Calu3 (cell line): ENCODE measurements at places on chromosomes 6 and 20. TPM values are rescaled to one million over a fixed set of nuclear protein-coding genes. Genes with fewer than 3 reads are reported as not detected.

GRCh38 chr6:170153436-170154319, 137.2 kb downstream of the DLL1 start:
- no peak for DNase-seq
- H3K27ac ChIP-seq: no peak overlapping the region
- peaks cover 5% of the 10 kb centered on the region for H3K36me3 ChIP-seq
- H3K4me1 ChIP-seq: no peaks in the 10 kb centered on the region
- peak overlapping the region; percentile 50 for H3K4me3 ChIP-seq
- peaks cover 33% of the 10 kb centered on the region for H3K27me3 ChIP-seq

Gene TSHZ2
- not detected in 2 replicates for total RNA-seq

DNA sequence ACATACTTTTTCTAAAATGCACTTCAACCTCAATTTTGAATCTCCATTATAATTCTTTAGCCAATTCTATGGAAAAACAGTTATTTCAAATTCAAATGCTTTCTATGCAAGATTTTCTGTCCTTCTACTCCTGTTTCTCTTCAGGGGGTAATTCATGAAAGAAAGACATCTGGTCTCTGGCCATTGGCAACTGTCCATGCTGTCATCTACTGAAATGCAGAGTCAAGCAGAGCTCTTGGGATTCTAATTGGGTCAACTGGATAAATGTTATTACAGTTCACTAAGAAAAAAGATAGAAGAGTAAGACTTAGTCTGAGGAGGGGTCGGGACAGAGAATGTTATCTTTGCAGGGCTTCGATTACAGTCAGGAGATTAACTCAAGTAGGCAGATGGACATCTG, 22.0 kb upstream of the BMP5 start:
- no peaks in the 10 kb centered on the region for H3K27me3 ChIP-seq
- peak overlapping the region; percentile 18 for H3K27ac ChIP-seq
- peaks cover 30% of the 10 kb centered on the region for H3K4me1 ChIP-seq
- H3K4me3 ChIP-seq: no peak overlapping the region
- no peak for DNase-seq
- H3K36me3 ChIP-seq: no peaks in the 10 kb centered on the region

- H3K4me3 ChIP-seq: no peak overlapping the region
- H3K36me3 ChIP-seq: no peaks in the 10 kb centered on the region
Observed at GRCh38 chr6:5753209-5753608, 253.5 kb downstream of the NRN1 start.

- H3K4me1 ChIP-seq: peaks cover 8% of the 10 kb centered on the region
- H3K27ac ChIP-seq: no peak overlapping the region
- peak overlapping the region; percentile 66 for H3K4me3 ChIP-seq
- H3K36me3 ChIP-seq: peaks cover 9% of the 10 kb centered on the region
Observed at GRCh38 chr6:167420858-167421766, 96.2 kb downstream of the TTLL2 start.

Gene KHDC1L
- not detected in 2 replicates for total RNA-seq

DNA sequence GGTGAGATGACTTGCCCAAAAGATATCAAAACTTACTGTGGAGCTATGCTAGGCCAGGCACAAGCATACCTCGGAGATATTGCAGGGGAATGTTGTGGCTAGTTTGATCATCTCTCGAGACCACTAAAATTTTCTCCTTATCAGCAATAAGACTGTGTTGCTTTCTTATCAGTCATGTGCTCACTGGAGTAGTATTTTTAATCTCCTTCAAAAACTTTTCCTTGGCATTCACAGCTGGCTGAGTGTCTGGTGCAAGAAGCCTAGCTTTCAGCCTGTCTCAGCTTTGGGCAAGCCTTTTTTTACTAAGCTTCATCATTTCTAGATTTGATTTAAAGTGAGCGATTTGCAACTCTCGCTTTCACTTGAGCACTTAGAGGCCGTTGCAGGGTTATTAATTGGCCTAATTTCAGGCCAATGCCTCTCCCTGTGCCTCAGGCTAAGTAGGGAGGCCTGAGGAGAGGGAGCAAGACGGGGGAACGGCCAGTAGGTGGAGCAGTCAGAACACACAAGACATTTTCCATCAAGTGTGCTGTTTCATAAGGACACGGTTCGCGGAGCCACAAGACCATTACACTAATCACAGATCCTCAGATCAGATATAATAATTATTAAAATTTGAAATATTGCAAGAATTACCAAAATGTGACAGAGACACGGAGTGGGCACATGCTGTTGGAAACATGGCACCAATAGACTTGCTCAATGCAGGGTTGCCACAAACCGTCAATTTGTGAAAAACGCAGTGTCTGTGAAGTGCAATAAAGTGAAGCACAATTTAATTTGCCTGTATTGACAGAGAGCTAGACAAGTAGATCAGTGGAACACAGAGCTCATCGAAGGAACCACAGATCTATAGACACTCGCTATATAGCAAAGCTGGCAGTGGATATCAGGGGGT, 106.8 kb upstream of the SIRPG start:
- H3K4me3 ChIP-seq: no peak overlapping the region
- no peaks in the 10 kb centered on the region for H3K36me3 ChIP-seq
- DNase-seq: peak; percentile 72

GRCh38 chr6:166244353-166245045, 63.7 kb downstream of the PRR18 start:
- no peaks in the 10 kb centered on the region for H3K36me3 ChIP-seq
- H3K4me3 ChIP-seq: no peak overlapping the region
- no peaks in the 10 kb centered on the region for H3K4me1 ChIP-seq
- H3K27me3 ChIP-seq: peaks cover 39% of the 10 kb centered on the region
- no peak overlapping the region for H3K27ac ChIP-seq

DNA sequence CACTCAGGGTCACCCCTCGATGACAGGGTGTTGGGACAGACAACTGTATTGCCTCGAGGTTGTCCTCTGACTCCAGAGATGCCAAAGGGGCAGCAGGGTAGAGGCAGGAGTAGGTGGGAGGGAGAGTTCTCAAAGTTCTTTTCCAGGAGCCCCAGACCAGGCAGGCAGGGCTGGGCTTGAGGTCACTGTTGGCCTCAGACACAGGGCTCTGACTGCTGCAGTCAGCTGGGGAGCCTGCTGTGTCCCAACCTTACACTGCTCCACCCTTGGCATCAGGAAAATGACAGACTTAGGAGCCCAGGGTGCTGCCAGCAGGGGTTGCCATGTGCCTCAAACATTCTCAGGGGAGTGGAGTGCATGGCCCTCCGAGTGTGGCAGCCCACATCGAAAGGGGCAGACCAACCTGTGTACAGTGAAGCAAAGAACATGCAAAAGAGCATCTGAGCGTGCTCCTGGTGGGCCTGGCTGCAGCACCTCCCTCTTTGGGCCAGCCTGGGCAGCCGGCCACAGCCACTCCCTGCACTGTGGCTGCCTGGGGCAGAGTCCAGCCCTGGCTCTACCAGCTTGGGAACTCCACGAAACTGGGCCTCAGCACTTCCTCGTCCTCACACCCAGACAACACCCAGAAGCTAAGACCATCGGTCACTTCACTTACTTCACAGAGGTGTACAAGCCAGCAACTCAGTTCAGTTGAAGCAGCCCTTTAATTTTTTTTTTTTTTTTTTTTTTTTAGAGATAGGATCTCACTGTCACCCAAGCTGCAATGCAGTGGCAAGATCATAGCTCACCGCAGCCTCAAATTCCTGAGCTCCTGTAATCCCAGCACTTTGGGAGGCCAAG, 24.0 kb downstream of the C6orf132 start:
- peak overlapping the region; percentile 90 for H3K27ac ChIP-seq
- H3K4me3 ChIP-seq: peak overlapping the region; percentile 11
- H3K36me3 ChIP-seq: peaks cover 77% of the 10 kb centered on the region
- peak; percentile 94 for DNase-seq
- no peaks in the 10 kb centered on the region for H3K27me3 ChIP-seq
- peaks cover 68% of the 10 kb centered on the region for H3K4me1 ChIP-seq

DNA sequence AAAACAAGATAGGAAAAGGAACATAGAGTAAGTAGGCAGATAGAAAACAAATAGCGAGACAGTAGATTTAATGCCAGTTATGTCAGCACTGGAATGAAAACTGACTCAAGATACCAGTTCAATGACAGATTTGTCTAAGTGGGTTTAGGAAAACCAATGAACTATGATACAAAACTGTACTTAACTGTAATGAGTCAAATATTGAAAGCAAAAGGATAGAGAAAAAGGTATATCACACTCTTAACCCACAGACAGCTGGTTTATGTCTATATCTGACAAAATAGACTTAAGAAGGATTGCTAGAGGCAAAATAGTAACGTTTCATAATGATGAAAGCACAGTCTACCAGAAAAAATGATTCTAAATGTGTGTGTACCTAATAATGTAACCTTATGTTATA, 38.2 kb downstream of the ATRN start:
- H3K27me3 ChIP-seq: no peaks in the 10 kb centered on the region
- no peaks in the 10 kb centered on the region for H3K4me1 ChIP-seq
- DNase-seq: no peak
- no peaks in the 10 kb centered on the region for H3K36me3 ChIP-seq
- no peak overlapping the region for H3K27ac ChIP-seq
- H3K4me3 ChIP-seq: no peak overlapping the region

Gene TBX18
- total RNA-seq: 48.5 and 49.2 TPM in 2 replicates

GRCh38 chr20:14727485-14728150, 390.2 kb upstream of the FLRT3 start:
- no peaks in the 10 kb centered on the region for H3K27me3 ChIP-seq
- no peak overlapping the region for H3K27ac ChIP-seq
- H3K4me3 ChIP-seq: no peak overlapping the region
- no peak for DNase-seq
- H3K4me1 ChIP-seq: no peaks in the 10 kb centered on the region

GRCh38 chr20:38129893-38130609, 35.0 kb downstream of the TGM2 start:
- peaks cover 58% of the 10 kb centered on the region for H3K4me1 ChIP-seq
- DNase-seq: no peak
- no peak overlapping the region for H3K4me3 ChIP-seq
- H3K27me3 ChIP-seq: no peaks in the 10 kb centered on the region

DNA sequence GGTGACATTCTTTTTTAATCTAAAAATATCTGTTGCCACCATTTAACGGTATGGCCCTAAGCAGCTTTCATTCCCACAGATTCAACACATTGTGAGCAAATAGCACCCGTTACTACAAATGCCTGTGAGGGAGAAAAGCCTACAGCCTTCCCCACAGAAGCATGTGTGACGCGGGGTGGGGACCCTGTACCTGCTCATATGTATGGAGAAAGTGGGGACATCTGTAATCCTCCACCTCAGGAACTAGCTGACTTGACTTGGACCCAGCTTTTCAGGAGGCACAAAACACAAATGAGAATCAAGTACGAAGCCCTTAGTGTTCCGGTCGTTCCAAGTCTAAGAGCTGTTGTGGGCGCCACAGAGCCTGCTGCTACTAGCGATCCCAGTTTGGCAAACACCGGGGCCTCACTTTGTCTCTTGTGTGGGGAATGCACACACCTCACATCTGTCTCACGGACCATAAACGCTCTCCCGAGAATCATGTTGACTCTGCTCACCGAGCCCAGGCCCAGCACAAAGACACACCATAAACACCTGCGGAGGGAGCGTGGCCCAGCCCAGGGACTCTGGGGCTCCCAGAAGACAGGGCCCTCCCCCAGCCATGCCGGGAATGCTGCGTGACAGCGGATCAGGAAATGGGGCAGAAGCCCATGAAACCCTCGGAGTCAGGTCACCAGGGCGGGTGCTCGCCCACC, 21.6 kb downstream of the DLL1 start:
- no peak for DNase-seq
- no peak overlapping the region for H3K4me3 ChIP-seq
- peaks cover 54% of the 10 kb centered on the region for H3K27me3 ChIP-seq
- H3K36me3 ChIP-seq: no peaks in the 10 kb centered on the region

Gene PSMB1
- 151 and 156 TPM in 2 replicates for total RNA-seq

DNA sequence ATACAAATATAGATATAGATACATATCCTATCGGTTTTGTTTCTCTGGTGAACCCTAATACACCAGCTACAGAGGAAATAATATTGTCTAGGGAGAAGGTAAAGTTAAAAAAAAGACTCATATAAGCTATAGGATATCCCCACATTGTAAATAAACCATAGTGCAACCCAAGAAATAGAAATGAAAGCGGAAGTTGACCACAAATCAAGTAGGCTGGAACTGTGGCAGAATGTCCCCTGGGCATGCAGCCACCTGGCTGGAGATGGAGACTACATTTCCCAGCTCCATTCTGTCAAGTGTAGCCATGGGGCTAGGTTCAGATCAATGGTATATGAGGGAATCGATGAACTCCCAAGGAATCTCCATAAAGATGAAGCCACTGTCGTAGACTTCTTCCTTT, 70.1 kb upstream of the RPS6KA2 start:
- no peak for DNase-seq
- H3K27ac ChIP-seq: no peak overlapping the region
- peaks cover 6% of the 10 kb centered on the region for H3K4me1 ChIP-seq
- H3K4me3 ChIP-seq: no peak overlapping the region

GRCh38 chr20:25233016-25233772, 14.7 kb upstream of the PYGB start:
- H3K4me3 ChIP-seq: peak overlapping the region; percentile 36
- peaks cover 11% of the 10 kb centered on the region for H3K4me1 ChIP-seq
- peak overlapping the region; percentile 95 for H3K27ac ChIP-seq
- peak; percentile 72 for DNase-seq

- H3K4me3 ChIP-seq: peak overlapping the region; percentile 96
- no peaks in the 10 kb centered on the region for H3K27me3 ChIP-seq
- peaks cover 21% of the 10 kb centered on the region for H3K4me1 ChIP-seq
- DNase-seq: no peak
- H3K36me3 ChIP-seq: peaks cover 57% of the 10 kb centered on the region
Observed at GRCh38 chr6:87698547-87699006, 3.5 kb downstream of the AKIRIN2 start.

DNA sequence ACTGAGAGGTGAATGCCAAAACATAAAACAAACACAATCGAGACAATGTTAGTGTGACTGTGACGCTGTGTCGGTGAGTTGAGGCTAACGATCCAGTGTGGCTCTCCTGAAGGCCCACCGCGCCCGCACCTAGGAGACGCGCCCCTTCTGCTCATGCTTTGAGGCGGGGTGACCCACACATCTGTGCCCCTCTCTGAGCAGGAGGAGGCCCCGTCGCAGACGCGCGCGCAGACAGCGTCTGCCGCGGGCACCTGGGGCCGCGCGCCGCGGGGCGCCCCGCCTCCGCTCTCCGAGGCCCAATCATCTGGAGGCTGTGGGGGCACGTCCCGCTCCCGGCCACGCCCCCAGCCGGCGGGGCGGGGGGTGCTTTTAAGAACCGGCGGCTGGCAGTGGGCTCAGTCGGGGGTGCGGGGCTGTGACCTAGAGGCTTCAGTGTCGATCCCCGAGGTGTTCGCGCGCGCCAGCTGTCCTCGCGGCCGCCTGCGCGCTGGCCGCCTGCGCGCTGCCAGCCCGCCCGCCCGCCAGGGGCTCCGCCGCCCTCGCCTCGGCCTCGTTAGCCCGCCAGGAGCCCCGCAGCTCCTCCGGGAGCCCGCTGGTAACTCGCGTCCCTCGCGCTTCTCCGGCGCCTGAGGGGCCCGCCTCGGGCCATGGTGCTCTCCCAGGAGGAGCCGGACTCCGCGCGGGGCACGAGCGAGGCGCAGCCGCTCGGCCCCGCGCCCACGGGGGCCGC, at the start of gene SLC16A10:
Gene SLC16A10, plus strand, starts transcription at position 398 of the 730 bp plus-strand sequence. Its CDS starts 250 bp downstream, at position 648.
- no peak within 1 kb of the TSS for H3K27ac ChIP-seq
- DNase-seq: peak; percentile 73
- H3K36me3 ChIP-seq: peaks cover 19% of the 10 kb centered on the region
- peak within 1 kb of the TSS; percentile 85 for H3K4me3 ChIP-seq
- H3K4me1 ChIP-seq: peaks cover 13% of the 10 kb centered on the region

Gene F13A1
- total RNA-seq: not detected in 2 replicates

Gene TSPO2
- total RNA-seq: not detected in 2 replicates
